ENCODE measurements at places on chromosomes 6 and 20.

- no peak for DNase-seq
Measured at GRCh38 chr6:112279031-112279935, 24.9 kb upstream of the LAMA4 start.

- DNase-seq, result no peak
Measured at GRCh38 chr20:20251317-20251716, 116.6 kb upstream of the INSM1 start.

DNA sequence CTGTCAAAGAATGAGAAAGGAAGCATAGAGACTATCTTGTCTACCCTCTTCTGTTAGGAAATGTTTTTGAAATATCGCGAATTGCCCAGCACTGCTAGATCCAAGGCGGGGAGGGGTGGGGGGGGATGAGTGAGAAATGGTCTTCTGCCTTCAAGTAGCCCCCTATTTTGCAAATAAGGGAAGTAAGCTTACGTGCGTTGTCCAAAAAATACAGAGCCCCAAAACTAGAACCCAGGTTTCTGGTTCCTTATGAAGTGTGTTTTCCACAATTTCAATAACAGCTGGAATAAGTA is 923 bp upstream of the ILRUN start:
- no peak for DNase-seq

- DNase-seq, result no peak
Measured at GRCh38 chr6:111824608-111825337, 48.5 kb downstream of the FYN start.

DNA sequence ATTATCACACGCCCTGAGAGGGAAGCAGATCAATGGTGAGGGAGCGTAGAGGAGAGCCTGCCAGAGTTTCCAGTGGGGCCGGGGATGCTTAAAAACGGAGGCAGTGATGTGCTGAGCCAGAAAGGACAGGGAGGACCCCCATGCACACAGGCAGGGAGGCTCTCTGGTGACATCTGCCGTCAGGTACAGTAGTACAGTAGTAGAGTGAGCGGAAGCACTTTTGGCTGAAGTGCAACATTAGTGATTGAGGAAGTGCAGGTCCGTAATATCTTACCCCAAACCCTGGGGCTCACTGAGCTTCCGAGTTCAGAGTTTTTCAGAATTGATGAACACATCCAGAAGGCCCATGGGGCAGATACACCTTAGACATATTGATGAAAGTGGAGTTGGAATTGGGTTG is 42.1 kb downstream of the GFRA4 start:
- no peak for DNase-seq

DNA sequence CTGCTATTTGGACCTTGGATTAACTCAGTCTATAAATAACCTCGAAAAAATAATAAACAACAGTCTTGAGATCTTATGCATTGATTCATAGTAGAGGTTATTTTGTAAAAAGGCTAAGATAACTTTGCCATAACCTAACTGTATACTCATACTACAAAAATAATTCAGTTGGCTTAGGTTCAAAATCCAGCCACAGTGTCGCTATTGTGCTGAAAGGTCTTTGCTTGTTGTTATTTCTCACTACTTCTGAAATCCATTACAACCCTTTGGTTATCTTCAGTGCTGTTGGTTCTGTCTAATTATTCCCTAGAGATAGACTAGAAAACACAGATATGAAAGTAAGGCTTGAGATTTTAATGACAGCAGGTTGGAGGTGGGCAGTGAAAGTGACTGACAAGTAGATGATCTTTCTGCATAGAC is 74.4 kb downstream of the MKKS start:
- DNase-seq, result no peak

GRCh38 chr6:143936778-143937667 is 71.0 kb downstream of the PLAGL1 start:
- no peak for DNase-seq

DNA sequence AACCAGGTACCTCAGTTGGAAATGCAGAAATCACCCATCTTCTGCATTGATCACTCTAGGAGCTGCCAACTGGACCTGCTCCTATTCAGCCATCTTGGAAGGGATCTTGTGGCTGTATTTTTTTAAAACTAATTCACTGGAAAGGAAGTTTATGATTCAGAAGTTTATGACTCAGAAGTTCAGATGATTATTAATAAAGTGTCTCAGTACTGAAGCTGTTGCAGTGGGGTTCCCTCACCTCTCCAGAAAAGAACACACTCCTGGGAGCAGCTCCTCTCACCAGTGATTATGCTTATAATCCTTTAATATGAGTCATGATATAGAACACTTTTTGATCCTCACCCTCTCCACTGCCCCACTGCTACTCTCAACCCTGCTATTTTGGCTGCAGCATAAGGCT is 291.2 kb upstream of the HS3ST5 start:
- no peak for DNase-seq

- no peak for DNase-seq
Measured at GRCh38 chr20:44756011-44756688, 10.5 kb downstream of the KCNK15 start.

- no peak for DNase-seq
Measured at GRCh38 chr6:25958700-25959162, 3.9 kb upstream of the TRIM38 start.

DNA sequence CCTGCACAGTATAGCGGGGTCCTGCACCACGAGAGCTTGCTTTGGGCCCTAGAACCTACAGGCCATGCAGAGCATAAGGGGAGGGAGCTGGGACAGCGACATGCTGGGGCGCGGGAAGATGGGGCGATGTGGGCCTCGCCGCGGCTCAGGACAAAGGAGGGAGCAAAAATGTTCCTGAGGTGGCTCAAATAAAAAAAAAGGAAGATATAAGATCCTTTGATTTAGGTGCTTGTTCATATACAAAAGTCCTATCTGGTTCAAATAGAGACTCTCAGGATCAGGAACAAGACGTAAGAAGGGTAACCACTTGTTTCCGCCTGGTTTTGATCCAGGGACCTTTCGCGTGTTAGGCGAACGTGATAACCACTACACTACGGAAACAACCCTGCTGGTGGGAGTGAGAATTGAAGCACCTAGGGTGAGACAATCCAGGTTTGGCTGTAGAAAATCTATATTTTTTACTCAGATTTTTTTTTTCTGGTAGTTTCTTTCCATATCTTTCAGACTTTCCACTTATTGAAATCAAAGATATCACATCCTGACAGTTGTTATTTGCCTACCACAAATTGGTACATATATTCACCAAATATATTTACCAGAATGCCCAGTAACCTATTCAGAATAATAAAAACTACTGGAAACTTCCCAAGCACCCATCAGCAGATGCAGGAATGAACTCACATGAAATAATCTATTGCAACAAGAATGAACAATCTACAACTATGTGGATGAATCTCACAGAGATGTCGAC is 177.9 kb upstream of the ZNF184 start:
- DNase-seq, result no peak

DNA sequence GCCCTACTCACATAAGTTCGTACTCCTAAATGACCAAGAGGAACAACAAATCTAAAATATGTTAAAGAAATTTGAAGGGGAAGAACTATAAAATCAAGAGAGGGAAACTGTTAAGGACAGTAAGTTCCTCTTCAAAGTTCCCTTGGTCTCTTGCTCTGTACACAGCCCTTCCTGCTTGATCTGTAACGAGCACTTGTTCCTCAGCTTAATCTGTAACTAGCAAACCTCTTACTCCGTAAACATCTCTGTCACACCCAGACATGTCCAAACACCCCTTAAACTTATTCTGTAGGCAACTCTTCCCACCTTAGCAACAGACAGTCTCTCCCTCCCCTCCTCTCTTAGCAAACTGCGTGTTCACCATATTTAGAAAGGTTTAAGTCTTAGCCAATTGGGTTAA is 29.9 kb downstream of the PLN start:
- DNase-seq, result no peak

DNA sequence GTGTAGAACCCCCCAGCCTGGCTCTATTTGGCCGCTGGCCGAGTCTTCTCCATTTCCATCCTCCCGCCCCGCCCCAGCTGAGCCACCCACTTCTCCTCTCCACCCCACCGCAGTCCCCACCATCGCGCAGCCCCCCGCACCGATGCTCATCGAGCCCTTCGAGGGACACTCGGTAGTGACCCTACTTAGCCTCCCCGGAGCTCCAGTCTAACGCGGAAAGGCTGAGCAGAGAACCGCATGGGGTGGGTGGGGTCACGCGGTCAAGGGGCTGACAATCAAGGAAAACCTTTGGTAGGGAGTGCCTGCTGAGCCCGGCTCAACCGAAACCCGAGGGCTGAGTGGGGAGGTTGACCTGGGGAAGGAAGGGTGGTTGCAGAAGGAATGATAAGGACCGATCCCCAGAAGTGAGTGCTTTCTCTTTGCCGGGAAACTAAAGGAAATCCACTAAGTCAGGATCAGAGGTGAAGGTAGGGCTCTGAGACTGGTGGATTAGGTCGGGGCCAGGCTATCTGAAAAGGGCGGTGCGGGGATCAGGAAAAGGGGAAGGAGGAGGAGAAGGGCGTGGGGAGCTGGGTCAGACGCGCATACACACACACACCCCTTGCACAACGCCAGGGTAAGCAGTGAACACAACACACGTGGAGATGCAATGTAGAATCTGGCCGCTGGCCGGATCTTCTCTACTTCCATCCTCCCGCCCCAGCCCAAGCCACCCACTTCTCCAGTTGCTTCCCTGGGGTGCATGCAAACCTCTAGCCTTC is 49.8 kb downstream of the CPXM1 start:
- DNase-seq, result no peak

GRCh38 chr6:84007871-84008270 is 25.7 kb upstream of the MRAP2 start:
- no peak for DNase-seq

DNA sequence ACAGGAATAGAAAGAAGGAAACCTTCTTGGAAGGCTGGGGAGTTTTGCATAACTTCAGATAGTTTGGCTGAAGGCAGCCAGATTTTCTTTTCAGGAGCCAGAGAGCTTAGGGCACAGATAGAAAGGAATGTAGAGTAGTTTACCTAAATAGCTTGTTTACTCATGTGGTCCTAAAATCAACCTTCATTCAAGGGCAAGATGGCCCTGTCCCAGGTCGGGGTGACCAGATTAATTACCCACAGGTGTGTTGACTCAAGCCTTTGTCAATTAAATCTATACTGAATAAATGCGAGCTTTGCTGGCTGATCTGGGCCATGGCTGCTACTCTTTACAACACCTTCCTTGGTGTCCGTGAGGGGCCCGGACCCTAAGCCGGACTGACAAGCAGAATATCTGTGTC is 792.0 kb upstream of the MAN1A1 start:
- no peak for DNase-seq

DNA sequence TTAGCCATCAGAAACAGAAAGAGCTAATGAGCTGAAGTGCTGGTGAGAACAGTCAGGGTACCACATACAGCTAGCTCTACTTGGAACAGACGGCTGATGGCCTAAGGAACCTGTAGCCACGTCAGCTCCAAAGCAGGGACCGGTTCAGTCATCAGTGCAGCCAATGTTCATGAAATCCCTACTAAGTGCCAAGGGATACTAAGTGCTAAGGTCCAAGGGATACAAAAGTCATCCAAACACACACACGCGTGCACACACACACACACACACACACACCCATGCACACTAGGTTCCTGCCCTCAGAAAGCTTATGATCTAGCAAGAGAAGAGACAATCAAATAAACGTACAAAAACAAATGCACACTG is 53.6 kb downstream of the MAP3K5 start:
- no peak for DNase-seq

DNA sequence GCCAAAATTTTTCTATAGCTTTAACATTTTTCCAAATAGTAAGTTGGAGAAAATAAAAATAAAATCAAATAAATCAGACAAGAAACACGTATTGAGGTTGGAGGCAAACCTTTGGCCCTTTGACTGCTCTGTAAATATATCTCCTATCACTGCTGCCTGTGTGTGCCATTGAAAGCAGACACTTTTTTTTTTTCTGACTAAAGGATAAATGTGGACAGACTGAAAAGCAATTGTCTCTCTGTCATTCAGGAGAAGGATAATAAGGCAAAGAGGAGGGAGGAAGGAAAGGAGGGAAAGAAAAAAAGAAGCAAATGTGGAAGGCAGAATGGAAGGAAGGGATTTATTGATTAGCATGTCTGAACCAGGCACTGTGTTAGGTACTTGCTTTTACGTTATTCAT is 85.2 kb upstream of the SULF2 start:
- DNase-seq, result no peak

- no peak for DNase-seq
Measured at GRCh38 chr6:163252061-163252591, 162.4 kb upstream of the QKI start.

- no peak for DNase-seq
Measured at GRCh38 chr6:84284428-84285049, 57.1 kb upstream of the CEP162 start.

DNA sequence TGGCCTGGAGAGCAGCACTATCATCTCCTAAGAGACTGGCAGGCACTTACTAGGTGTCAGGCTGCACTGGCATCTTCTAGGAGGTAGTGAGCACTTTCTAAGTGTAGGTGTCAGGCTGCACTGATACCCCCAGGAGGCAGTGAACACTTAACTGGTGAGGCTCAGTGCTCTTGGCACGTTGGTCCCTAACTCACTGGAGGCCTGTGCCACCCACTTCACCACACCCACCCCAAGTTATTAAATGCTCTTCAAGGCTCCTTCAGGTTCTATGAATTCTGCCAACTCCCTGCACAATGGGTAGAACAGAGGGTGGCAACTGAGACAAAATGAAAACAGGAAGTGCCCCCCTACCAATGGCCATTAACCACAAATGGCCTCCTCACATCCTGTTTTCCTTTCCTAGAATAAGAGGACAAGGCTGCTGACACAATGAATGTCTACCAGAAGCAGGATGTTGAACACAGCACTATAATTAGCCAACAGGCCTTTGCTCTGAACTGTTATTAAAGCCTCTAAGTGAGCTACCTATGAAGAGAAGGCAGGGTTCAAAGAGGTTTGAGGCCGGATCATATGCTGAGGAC is 29.4 kb downstream of the NCOA5 start:
- no peak for DNase-seq

Data from left ventricle myocardium inferior (tissue), 1 donor.